ENCODE measurements at places on chromosomes 16 and 17.

DNA sequence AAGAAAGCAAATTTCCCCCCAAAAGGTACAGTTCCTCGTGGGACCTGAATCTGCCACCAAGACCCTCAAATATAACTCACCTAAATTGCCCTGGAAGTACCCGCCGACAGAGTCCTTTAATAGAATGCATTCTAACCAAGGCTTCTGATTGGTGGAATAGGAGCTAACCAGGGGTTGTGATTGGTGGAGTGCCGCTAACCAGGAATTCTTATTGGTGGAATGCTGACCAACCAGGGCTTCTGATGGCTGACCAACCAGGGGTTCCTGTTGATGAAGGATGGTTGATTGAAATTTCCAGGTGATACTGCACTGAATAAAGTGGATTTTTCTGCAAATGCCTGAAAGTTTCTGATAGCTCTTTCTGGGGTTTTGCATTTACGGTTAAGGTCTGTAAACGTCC lies 6.5 kb downstream of the TFAP4 start:
- DNase-seq, result no peak

DNA sequence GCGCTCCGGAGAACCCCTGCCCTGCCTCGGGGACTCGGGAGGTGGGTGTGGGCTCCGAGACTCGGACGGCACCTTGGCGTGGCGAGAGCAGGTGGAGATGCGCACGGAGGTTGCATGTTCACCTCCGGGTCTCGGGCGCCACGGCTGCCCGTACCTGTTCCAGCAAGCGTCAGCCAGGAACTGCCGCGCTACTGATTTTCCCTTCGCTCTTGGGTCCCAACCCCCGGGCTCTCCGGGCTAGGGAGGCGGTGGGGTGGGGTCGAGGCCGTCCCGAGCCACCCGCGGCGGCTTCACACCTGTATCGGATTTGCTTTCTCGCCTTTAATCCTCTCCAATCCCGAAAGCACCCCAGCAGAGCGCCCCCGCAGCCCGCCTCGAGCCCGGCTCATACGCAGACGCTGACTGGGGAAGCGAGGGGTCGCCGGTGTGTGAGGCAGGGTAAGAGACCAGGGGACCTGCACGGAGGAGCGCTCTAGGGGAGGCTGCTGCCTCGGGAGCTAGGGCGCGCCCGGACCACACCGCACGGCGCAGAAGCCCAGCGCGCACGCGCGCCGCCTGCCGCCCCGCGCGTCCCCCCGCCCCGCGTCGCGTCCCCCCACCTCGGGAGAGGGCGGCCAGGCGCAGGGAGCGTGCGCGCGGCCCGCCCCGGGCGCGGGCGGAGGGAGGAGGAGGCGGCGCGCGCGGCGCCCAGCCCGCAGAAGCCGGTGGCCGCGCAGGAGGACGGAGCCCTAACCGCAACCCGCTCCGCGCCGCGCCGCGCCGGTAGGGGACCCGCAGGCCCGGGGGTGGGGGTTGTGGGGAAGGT lies at the start of gene DUSP14:
DUSP14 (plus strand) TSS at position 695 of the 805 bp plus-strand sequence. CDS start 22,382 bp downstream, outside the sequence.
- peak; percentile 77 for DNase-seq

DNA sequence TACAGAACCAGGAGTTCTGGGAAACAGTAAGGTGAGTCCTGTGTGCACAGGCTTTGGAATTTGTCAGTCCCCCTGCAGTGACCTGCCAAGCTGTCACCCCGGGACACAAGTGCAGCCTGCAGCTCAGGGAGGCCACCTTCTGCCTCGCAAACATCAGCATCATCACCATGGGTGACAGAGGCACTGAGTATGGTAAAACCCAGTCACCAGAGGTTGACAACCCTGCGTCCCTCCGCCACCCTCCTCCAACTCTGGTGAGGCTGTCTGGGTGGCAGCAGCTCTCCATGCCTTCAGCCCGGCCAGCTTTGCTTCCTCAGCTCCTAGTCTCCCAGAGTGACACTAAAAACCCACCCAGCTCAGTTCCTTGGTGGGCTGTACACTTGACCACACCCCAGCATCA lies 221.0 kb downstream of the CPPED1 start:
- DNase-seq, result no peak

DNA sequence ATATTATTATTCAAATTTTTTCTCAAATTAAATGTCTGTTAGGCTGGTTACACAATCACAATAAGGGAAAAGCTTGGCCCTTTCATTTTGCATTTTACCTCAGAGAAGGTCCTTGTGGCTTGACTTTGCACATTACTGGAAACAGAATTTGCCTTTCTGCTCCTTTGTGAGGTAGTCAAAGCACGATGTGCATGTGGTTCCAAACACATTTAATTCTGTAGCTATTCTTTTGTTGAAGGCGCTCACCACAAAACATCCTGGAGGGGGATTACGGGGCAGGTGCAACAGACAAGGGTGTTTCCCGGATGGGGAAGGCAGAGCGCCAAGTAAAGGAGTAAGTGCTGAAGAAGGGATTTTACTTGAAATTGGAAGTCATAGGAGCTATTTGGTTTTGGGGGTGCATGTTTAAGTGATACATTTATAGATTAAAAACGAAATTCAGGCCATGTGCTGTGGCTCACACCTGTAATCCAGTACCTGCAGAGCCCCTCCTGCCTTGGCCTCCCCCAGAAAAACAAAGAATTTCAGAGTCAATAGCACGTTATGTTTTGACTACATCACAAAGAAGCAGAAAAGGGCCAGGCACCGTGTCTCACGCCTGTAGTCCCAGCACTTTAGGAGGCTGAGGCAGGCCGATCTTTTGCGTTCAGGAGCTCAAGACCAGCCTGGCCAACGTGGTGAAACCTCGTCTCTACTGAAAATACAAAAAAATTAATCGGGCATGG lies 31.2 kb upstream of the TENT4B start:
- peak; percentile 11 for DNase-seq

DNA sequence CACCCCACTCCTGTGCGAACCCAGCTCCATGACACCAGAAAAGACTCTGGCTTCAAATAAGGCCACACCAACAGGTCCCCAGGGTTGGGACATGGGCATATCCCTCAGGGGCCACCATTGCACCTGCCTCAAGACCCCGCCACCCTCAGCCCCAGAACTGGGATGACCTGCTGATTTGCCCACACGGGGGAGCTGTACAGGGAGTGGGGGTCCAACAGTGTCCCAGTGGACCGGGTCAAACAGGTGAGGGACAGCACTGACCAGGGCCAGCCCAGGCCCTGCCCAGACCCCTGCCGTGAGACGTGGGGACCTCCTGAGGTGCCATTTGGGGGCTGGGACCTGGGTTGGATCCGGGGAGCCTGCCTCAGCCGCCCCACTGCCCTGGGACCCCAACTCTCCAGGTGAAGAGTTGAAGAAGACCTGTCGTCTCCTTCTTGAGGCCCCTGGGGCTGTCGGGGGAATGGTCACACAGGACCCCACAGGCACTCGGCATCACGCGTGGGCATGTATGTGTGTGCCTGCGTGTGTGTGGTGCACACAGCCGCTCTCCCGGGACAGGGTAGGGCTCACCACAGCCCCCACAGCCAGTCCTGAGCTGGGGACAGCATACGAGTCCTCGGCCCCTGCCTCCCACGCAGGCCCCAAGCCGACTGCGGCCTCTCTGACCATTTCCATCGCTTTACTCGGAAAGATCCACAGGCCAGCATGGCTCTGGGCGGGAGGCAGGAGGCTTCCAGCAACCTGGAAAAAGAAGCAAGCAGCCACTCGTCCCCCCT lies 34.2 kb upstream of the ZNF469 start:
- no peak for DNase-seq

DNA sequence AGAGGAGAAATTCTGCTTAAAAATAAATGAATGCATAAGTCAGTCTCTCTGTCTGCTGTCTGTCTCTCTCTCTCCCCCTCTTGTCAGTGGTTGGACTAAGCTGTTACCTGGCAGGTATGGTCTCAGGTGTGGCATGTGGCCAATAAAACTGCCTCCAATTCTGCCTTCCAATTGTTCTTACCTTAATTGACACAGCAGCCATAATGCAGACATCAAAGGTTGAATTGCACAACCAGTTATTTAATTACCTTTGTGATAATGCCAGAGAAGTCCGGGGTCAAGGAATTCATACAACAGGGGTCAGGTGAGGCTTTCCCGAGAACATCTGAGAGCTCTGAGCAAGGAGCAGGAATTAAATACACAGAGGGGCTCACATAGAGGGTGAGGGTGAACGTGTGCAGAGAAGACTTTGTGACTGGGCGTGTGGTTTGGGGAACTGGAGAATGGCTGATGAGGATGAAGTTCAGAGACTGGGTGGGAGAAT lies 78.8 kb upstream of the CDYL2 start:
- no peak for DNase-seq

GRCh38 chr17:6567528-6568183 lies 11.3 kb upstream of the PITPNM3 start:
- no peak for DNase-seq

- peak; percentile 79 for DNase-seq
These were observed 80.5 kb downstream of the SMG6 start for GRCh38 chr17:2222901-2223616.

- DNase-seq, result no peak
These were observed 82.5 kb upstream of the TNRC6C start for GRCh38 chr17:77875881-77876509.

- DNase-seq, result no peak
These were observed 2.6 kb upstream of the CCL22 start for GRCh38 chr16:57355898-57356414.

DNA sequence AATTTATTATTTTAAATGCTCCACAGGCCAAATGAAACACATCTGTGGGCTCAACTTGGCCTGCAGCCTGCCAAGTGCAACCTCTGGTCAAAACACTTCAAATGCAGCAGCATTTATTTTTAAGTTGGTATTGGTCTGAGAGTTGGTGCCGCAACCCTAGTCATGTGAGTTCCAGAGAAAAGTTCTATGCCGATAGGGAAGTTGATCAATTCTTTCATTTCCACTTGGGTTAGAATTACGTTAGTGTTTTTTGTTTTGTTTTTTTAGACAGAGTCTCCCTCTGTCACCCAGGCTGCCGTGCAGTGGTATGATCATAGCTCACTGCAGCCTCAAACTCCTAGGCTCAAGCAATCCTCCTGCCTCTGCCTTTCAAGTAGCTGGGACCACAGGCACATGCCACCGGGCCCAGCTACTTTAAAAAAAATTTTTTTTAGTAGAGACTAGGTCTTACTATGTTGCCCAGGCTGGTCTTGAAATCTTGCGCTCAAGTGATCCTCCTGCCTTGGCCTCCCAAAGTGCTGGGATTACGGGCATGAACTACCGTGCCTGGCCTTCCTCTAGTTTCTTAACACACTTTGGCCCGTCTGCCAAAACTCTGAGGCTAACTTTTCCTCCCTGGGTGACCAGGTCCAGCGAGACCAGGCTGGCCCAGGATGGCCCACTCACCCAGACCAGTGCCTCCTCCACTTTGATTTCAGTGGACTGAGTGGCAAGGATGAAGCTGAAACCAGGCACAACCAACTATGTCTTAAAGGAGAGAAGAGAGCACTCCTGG lies 221.1 kb downstream of the MRTFB start:
- DNase-seq, result no peak

GRCh38 chr16:23869052-23869451 lies 33.3 kb downstream of the PRKCB start:
- DNase-seq, result no peak

DNA sequence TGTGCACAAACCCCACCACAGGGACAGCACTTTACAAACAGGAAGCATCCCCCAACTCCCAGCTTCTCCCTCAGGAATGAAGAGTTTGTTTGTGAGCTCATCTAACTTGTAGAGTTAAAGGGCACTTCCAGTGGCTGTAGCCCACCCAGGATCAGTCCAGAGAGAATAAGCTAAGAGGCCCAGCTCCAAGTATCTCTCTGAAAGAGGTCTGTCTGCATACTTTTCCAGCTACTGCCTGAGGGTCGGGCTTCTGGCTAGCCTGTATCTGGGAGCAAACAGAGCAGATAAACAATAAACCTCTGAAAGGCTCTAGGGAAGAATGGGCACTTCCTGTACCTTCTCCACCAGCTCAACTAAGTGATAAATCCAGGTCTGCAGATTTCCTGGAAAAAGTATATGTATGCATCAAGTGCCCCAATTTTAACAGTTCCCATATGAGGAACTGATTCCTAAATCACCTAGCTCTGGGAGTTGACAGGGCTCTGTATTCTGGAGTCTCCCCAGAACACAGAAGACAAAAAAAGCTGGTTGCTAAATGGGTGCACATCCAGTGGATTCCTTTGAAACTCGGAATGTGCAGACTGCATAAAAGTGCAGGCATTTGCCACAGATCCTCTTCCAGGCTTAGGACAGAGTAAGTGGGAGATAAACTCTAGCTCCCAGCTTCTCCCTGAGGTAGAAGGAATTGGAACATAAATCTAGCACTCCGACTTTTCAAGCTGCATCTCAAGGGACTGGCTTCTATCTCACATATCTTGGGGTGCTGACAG lies 37.1 kb upstream of the MYLK3 start:
- DNase-seq, result no peak

- DNase-seq, result no peak
These were observed 501 bp upstream of the AP2B1 start for GRCh38 chr17:35586569-35587073.

DNA sequence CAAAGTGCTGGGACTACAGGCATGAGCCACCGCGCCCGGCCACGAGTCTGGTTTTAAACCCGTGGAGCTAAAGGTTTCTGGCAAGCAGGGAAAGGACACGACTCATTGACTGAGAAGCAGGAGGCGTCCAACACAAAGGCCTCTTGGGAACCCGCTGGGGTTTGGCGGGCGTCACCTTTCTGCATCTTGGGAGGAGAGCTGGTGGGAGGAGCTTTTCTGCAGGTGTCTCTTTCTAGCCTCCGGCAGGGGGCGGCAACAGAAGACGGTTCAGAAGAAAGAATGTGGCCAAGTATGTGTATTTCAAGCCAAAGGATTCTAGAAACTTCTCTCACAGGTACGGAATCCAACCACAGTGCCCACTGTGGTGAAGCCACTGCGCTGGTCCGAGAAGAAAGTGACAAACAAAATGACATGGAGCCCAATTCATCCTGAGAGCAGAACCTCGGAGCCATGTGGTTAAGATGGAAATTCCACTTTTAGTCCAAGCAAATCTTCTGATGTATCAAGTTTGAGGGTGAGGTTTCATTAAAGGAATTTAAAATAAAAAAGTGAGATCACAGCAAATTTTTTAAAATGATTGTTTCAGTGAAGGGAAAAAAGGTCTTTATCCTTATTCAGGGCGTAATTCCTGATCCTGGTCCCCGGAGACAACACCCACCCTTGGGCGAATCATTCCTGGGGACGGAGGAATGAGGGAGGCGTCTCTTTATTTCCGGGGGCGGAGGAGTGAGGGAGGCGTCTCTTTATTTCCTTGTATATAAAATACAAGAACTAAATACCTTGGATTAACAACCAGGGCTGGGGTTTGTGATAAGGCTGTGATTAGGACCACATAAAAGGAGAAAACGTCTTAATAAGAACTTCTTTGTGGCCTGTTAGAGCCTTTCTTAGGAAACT lies 97.6 kb downstream of the MRM3 start:
- DNase-seq, result peak; percentile 51
